ENCODE measurements at places on chromosomes 16 and 17.

DNA sequence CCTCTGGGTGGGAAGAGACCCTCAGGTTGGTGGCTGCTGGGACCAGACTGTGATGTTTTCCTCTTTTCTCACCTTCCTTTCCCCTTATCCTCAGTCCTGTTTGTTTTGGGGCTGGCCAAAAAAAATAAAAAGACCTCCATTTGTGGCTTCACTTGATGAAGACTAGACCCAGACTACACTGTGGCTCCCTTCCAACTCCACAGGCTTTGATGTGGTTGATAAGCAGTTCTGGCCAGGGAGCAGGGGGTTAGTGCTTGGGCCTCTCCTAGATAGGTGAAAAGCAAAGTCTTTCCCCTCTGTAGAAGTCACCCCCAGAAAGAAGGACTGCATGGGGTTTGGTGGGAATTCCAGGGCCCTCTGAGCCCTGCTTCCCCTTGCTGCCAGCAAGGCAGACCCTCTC is 11.2 kb upstream of the ADAM11 start:
- DNase-seq, result peak; percentile 67

DNA sequence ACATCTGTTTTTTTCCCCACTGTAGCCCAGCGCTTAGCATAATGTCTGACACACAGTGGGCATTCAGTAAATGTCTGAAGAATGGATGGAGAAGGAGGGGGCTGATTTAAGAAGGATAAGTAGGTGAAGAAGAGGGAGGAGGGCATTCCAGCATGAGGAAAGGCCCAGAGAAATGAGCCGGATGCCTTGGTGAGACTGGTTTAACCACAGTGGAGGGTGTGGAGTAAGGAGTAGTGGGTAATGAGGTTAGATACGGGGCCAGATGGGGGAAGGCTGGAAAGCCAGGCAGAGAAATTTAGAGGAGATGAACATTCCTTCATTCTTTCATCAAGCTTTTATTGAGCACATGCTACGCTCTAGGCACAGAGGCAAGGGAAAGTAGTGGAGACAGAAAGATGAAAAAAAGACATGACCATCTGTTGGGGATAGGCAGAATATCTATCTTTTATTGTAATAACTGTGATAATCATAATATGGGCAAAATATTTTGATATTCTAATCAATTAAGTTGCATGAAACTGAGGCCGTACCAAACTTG is 43.7 kb upstream of the NFAT5 start:
- peak; percentile 28 for DNase-seq

DNA sequence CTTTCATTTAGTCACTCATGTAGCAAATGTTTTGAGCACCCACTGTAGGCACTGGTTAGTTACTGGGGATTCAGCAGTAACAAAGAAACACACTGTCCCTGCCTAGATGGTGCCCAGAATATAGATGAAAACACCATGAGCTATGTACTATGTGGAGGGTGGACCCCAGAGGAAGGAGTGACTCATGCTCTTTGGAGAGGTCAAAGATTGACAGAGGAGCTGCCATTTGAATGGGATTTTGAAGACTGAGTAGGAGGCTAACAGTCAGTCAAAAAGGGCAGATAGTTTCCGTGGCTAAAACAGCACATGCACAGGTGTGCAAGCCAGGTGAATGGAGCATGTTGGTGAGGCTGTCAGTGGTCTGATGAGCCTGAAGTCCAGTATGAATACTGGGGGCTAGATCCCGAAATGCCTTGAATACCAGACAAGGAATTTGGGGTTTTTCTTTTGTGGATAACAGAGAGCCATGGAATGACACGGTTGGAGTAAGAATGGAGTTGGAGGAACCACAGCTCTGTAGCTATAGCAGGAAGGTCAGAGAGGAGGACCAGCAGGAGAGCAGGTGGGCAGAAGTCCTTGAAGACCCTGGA is 6.1 kb downstream of the IL21R start:
- DNase-seq, result peak; percentile 57

- DNase-seq, result peak; percentile 11
Measured at GRCh38 chr16:78184238-78185183, 85.1 kb downstream of the WWOX start.

- DNase-seq, result no peak
Measured at GRCh38 chr17:64596439-64596838, 65.7 kb downstream of the SMURF2 start.

DNA sequence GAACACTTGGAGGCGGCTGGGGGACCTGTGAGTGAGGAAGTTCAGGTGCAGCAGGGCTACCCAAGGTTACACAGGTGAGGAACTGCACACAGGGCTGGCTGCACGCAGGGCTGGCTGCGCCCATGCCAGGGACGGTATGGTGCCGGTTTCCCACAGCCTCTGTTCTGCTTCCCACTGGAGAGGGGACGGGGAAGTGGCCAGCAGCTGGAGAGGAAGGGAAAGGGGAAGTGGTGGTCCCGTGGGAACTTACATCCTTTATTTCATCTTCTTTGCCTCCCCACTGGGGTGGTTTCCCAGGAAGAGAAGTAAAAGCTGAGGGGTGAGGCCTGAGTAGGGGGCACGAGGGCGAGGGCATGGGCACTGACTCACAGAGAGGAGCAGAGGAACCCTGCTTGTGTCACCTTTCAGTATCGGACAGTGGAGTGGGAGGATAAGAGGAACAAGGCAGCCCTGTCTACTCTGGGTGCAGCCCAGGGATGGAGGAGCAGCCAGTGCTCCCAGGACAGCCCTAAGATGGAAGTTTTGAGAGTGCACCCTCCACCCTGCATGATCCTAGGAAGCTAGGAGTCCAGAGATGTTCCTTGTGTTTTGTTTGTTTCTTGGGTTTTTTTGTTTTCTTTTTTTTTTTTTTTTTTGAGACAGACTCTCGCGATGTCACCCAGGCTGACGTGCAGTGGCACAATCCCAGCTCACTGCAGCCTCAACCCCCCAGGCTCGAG is 25.5 kb upstream of the CDH1 start:
- DNase-seq, result no peak

Measured in astrocyte of the hippocampus (primary cell).